ENCODE measurements at places on chromosomes 5 and 9.

DNA sequence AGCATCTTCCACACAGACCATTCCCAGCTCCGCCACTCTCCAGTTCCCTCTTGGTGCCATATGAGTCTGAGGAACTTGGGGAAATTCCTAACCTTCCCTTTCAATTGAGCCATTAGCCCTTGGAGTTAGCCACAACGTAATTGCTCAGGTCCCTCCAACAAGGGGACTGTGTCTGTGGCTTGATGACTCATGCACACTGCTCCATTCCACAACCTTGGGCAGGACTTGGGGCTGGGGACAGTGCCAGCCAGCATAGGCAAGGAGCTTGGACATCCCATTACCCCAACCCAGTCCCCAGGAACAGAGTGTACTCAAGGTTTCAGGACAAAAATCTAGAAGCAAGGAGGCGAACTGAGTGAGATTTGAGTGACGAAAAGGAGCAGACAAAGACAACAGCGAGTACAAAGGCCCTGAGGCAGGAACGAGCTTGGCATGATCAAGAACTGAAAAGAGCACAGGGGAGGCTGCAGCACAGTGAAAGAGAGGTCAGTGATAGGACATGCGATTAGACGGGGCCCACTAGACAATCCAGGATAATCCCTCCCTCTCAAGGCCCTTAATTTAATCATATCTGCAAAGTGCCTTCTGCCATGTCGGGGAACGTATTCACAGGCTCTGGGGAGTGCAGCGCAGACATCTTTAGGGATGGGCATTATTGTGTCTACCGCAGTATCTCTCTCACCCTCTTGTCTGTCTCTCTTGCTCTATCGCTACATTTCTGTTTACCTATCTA is 16.0 kb upstream of the JADE2 start:
- DNase-seq: no peak

- DNase-seq: no peak
These were observed 22.8 kb downstream of the ANXA1 start for GRCh38 chr9:73174330-73174980.

DNA sequence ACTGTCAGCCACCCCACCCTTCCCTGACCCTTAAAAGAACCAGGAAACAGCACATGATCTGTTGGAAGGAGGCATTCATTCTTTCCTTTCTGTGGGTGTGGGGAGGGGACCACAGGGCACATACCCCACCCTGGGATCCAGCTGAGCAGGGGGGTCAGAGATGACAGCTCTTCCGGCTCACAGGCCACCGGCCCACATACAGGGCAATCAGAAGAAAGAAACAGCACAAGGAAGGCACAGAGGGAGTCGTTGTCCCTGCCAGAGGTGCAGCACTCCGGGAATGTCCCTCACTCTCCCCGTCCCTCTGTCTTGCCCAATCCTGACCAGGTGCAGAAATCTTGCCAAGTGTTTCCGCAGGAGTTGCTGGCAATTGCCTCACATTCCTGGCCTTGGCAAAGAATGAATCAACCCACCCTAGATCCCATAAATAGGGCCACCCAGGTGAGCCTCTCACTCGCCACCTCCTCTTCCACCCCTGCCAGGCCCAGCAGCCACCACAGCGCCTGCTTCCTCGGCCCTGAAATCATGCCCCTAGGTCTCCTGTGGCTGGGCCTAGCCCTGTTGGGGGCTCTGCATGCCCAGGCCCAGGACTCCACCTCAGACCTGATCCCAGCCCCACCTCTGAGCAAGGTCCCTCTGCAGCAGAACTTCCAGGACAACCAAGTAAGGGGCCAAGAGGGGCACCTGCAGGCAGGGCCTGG is at the start of gene LCN2:
LCN2 (plus strand) TSS at position 453 of the 701 bp plus-strand sequence; CDS start at position 526, 73 bp downstream.
- DNase-seq: no peak

- DNase-seq: no peak
These were observed 421.7 kb upstream of the KIF2A start for GRCh38 chr5:61884252-61884855.
